ENCODE measurements at places on chromosomes 13 and 19.

DNA sequence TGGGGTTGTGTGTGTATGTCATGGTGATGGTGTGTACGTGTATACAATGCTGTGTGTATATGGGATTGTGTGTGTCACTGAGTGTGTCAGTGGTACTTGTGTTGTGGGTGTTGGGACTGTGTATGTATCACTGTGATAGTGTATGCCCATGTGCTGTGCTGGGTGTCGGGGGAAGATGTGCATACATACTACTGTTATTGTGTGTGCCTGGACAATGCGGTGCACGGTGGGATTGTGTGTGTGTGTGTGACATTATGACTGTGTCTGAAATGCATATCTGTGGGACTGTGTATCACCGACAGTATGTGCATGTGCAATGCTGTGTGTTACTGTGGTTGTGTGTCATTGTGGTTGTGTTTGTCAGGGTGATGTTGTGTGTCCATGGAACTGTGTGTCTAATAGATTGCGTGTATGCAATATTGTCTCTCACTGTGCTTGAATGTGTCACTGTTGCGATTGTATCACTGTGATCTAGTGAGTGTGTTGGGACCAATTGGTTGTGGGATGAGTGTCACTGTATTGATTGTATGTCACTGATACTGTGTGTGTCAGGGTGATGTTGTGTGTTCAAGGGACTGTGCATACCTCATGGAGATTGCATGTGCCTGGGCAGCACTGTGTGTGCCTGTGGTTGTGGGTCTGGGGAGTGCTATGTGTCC lies 11.0 kb upstream of the BBC3 start:
- no peak for DNase-seq

DNA sequence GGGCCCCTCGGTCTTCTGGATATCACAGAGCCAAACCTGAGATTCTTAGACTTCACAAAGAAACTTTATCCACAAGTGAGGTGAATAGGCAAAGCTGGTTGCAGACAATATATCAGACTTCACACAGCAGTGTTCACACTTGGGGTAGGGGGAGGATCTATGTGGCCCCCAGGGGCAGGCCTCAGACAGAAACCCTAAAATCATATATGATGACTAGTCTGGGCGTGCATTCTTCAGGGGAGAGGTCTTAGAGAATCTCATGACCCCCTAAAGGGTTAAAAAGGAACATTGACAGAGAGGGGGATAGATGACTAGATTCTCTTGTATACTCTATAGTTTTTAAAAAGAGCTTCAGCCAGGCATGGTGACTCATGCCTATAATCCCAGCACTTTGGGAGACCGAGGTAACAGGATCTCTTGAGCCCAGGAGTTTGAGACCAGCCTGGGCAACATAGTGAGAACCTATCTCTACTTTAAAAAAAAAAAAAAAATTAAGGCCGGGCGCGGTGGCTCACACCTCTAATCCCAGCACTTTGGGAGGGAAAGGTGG lies 2.8 kb downstream of the TYROBP start:
- no peak for DNase-seq

DNA sequence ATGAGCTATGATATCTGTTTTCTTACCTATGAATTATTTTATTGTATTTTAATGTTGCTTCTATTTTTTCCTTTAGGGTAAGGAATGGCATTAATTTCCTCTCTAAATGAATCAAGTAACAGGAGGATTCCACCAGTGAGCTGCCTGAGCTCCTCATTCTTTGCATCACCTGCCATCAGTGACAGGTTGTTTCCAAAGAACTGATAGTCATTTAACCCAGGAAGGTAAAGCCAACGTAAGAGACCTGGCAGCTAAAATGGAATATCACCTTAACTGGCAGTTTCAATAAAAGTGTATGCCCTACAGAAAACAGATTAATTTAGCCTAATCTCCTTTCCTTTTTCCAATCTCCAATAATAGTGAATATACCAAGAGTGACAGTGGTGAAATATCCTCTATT lies 812.0 kb downstream of the SLITRK5 start:
- DNase-seq = no peak

GRCh38 chr13:112747256-112747655 lies 57.4 kb downstream of the ATP11A start:
- DNase-seq = no peak

DNA sequence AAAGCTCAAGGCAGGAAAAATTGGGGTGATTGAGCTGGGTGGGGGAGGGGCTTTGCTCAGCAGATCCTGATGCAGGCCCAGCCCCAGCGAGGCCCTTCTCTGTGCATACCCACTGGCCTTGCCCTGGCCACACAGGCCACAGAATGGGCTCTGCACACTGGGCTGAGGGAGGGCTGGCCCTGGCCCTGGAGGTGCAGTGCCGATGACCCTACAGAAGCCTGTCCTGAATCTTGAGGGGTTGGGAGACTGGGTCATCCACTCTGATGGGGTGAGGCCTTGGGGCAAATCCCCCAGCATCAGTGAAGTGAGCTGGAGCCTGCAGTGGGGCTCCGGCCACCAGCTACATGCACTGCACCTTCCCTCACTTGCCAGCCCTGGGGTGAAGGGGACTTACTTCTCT lies 153.1 kb downstream of the URI1 start:
- DNase-seq = no peak

GRCh38 chr13:38303816-38304320 lies 45.8 kb upstream of the UFM1 start:
- DNase-seq = no peak

- DNase-seq = no peak
Observed at GRCh38 chr13:94234738-94235137, 244.7 kb downstream of the DCT start.

GRCh38 chr19:15289673-15290072 lies 42.7 kb downstream of the BRD4 start:
- DNase-seq = no peak

GRCh38 chr19:17058236-17058635 lies 17.0 kb downstream of the HAUS8 start:
- no peak for DNase-seq

- DNase-seq = no peak
Observed at GRCh38 chr19:4744451-4745174, 21.0 kb upstream of the DPP9 start.

GRCh38 chr19:10126213-10126639 lies 6.5 kb upstream of the EIF3G start:
- DNase-seq = no peak

GRCh38 chr13:91053318-91054065 lies 294.0 kb upstream of the MIR17HG start:
- no peak for DNase-seq

GRCh38 chr13:76647550-76647949 lies 238.7 kb downstream of the KCTD12 start:
- DNase-seq = no peak

DNA sequence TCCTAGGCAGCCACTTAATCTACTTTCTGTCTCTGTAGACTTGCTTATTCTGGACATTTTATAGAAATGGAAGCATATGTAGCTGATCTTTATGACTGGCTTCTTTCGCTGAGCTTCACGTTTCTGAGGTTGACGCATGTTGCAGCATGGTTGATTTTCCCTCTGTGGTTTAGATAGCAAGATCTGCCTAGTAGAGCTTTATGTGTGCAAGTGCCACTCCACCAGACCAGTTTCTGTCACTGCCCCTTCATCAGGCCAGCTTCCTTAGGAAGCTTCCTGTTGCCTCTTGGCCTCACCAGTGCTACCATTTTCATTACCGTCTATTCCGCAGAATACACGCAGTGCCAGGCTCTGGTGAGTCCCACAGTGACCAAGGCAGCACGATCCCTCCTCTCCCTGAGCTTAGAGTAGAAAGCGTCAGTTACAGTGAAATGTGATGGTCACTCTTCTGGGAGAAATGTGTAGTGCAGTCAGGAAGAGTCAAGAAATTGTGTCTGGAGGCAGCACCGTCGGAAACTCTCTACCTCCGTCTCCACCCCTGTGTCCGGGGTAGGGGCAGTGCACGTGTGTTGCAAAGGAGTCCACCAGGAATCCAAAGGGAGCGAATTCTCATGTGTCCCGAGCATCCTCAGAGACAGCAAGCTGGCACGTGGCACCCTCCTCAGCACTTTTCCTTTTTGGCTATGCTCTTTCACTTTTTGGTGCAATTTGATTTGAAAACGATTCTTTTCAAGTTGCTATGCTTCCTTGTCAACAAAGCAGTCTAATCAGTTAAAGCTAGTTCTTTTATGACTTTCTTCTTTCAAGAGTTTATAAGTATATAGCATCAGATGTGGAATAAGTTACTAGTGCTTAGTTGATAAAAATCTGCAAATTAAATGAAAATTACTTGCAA lies 45.4 kb upstream of the GPR183 start:
- no peak for DNase-seq

DNA sequence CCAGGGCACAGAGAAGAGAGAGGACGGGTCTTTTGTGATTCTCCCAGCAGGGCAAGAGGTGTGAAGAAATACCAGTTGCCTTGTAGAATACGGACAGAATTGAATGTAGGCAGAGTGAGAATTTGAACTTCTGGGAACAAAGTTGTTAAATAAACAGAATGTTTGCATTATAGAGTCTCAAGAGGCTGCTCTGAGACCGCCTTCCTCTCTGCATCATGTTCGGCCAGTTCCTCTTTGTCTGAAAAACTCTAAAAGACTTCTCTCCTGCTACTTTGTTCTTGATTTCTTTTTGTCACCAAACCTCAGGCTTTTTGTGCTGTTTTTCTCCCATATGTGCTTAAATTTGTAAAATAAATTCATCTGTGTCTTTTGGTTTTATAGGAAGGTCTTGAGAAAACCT lies 256.4 kb downstream of the DLEU7 start:
- DNase-seq = no peak

- peak; percentile 91 for DNase-seq
Observed at GRCh38 chr19:5801796-5802619, 2.9 kb upstream of the NRTN start.

DNA sequence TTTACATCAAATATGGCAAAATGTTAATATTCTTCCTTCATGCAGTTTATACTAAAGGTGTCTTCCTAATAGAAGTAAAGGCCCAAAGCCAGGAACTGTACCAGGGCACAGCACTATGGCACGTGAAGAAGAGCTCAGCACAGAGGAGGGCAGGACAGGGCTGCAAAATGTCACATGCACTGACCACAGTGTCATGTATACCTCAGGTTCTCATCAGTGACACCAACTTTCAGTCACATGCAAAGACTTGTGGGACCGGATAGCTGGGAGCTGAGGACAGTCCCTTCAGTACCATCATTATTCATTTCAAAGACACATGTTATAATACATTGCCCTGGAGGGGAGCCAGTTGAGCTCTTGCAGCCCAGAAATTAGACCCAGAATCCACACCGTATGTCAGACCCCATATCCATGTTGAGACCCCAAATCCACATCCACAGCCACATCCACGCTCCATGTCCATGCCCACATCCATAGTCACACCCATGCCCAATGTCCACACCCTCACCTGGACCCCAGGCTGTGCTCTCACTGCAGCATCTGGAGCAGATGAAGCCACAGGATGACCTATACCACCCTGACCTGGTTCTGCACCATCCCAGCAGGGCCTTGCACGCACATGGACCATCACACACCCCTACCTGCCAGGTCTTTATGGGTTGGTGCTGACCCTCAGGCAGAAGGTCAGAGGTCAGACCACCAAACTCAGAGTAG lies 111.8 kb downstream of the TUBA3C start:
- no peak for DNase-seq

DNA sequence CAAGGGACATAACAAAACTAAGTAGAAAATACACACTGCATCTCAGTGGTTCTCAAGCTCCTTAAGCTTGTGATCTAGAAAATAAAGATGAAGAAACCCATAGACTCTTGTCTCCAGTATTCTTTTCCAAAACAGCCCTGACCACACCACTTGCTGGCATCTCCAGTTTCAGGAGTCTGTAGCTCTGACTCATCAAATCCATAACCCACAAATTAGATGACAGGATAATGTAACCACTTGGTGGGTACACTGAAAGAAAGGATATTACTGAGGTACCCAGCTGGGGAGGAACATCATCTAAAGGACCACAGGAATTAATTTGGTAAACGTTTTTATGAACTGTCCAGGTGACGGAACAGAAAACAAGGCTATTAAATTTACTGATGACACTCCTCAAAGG lies 214.7 kb downstream of the VWA8 start:
- no peak for DNase-seq
